ENCODE measurements at places on chromosomes 2 and 18. TPM values are rescaled to one million over a fixed set of nuclear protein-coding genes. Genes with fewer than 3 reads are reported as not detected.

The PPP1R1C gene
- total RNA-seq, result not detected

The TMEM87B gene
- 28.0 TPM for total RNA-seq

The LINC00305 gene
- not detected for total RNA-seq

The TTN gene
- under 0.01 TPM for total RNA-seq

The COLEC11 gene
- total RNA-seq, result 1.4 TPM

The PLEK gene
- not detected for total RNA-seq

The CTLA4 gene
- not detected for total RNA-seq

Data from pericardium fibroblast (primary cell).